Iris pigment epithelial cell (primary cell): ENCODE measurements at places on chromosomes 11 and 22.

DNA sequence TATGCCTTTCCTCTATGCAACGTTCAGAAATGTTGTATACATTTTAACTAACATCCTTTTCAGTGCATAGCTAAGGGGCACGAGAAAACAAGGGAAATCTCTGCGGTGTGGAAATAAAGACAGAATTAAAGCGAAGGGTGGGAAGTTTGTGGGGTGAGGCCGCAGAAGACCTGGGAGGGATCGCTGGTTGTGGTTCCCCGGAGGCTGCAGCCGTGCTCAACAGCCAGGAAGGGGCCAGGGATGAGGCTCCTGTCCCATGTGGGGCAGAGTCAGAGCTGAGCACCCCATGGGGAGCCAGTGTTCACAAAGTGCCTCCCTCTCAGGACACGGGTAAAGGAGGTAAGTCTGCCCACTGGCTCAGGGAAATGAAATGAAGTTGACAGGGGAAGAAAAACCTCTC lies 67.5 kb downstream of the MYEOV start:
- no peak for DNase-seq

- no peak for DNase-seq
These were observed 10.2 kb upstream of the FCHSD2 start for GRCh38 chr11:73152086-73152853.

DNA sequence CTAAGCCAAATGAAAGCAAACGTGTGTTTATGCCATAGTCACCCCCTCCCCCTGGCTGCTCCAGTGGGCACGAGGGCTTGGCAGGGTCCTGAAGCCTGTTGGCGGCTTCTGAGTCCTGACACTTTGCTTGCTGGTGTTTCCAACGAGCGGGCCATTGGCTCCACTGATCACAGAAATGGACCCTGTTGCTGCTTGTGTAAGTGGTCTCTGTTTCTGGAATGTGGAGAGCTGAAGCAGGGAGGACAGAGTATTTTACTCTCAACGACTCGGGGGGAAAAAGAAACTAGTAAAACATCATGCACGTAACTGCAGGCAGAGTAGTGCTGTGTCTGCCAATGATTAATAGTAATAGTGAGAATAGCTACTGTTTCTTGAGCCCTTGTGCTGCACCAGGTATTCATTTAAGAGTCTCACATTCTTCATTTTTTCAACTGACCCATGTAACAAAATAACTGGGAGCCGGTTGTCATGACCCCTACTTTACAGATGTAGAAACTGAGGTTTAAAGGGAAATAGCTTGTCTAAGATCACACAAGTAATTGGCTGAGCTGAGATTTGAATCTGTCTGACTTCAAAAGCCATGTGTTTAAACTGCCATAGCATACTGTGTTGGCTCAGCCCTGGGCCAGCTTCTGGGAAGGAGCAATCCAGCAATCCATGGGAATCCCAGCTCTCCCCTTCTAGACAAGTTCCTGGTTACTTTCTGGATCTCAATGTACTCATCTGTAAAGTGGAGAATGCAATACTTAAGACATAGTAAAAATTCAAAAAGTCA lies 526.7 kb downstream of the INSC start:
- no peak for DNase-seq

DNA sequence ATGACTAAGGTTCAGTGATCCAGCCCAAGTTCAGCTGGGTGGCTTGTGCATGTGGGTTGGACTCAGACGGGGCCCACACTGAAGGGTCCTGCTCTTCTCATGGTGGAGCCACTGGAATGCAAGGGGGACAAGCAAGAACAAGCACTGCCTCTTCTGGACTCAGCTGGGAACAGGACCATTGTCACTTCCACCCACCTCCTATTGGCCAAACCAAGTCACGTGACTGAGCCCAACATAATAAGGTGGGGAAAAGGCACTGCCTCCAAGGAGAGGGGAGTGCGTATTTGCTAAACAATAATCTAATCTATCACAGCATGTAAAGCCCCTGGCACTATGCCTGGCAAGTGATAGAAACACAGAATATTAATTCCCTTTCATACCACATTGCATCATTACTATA lies 87.1 kb downstream of the CHST1 start:
- DNase-seq, result no peak

GRCh38 chr11:117483372-117483771 lies 155.7 kb downstream of the CEP164 start:
- no peak for DNase-seq
